ENCODE measurements at places on chromosomes 6 and 20.

GRCh38 chr6:85670573-85670972, 27.9 kb upstream of the SYNCRIP start:
- no peak for DNase-seq

- no peak for DNase-seq
These were observed 7.4 kb downstream of the OCSTAMP start for GRCh38 chr20:46543033-46543432.

DNA sequence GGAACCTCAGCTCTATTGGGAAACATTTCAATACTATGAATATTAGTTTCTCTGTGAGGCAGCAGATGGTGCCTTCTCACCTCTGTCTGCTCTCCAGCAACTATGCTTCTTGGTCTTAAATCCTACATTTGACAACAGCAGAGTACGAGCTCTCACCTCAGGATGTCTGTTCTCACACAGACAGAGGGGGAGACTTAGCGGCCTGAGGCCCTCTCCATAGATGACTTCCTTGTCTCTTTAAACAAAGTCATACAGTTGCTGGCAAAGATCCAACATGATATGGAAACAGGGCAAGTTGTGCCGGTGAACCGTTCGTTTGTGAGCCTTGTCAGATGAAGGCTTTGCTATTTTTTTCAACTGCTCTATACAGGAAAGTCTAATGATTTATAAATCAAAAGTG, 43.7 kb upstream of the GABRR1 start:
- DNase-seq: no peak

- no peak for DNase-seq
These were observed 183.6 kb downstream of the JARID2 start for GRCh38 chr6:15429141-15430110.

DNA sequence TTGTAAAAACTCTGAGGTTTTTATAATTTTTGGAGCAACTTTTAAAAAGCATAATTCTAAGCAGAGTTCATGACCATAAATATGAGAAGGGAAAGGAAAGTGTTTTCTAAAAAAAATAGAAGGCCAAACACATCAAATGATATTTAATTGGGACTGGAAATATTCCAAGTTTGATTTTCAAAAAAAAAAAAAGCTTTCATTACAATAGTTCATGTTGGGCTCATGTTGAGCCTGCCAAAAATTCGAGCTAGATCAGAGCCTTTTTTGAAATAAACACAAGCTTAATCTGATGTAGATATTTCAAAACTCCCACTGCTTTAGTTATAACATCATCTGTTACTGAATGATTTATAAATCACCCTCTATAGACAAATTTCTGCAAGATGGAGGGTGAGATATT, 163.4 kb upstream of the DEFB112 start:
- no peak for DNase-seq

- no peak for DNase-seq
These were observed 125.4 kb downstream of the CD24 start for GRCh38 chr6:106849120-106849519.

DNA sequence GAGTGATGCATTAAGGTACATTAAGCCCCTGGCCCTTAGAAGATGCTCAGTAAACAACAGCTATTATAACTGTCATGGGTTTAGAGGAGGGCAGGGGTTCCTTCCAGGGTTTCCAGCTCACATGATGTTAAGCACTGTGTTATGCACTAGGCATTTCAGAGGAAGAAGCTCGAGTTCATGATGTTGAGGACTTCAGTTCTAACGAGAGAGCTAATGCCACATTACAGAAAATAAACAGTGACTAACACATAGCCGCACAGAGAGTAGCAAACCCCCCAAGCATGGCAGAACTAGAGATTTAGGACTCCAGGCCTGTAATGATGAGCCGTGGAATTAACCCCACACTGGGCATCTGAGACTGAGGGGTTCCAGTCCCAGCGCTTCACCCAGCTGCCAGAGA, 105.2 kb downstream of the UNC5CL start:
- no peak for DNase-seq

DNA sequence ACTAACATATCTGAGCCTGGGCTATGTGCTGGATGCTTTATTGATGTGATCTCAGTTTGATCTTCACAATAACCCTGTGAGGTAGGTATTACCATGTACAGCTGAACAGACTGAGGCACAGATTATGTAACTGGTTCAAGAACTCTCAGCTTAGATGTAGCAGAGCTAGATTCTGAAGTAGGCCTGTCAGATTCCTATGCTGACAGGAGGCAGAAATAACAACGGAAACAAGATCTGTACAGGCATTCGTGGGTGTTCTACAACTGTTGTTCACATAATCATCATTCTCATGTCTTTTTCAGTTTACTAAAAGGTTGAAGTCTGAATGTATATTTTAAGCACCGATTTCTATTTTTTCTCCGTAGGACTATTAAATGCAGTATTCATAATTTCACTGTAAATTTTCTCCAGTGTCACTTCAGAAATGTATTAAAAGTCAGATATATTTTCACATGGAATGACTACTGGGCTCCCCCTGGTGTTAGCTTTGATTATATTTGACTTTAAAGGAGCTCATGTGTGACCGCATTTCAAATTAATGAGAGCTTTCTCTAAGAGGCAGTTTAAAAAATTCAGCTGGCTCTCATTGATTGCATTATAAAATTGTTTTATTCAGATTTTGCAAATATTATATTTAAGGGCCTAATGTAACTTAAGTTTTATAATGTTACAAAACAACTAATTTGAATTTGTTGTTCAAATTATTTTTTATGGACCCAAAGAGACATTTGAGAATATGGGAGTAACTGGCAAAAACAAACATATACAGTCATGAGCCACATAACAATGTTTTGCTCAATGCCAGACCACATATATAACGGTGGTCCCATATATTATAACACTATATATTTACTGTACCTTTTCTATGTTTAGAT, 36.4 kb upstream of the SLC17A4 start:
- DNase-seq: no peak

DNA sequence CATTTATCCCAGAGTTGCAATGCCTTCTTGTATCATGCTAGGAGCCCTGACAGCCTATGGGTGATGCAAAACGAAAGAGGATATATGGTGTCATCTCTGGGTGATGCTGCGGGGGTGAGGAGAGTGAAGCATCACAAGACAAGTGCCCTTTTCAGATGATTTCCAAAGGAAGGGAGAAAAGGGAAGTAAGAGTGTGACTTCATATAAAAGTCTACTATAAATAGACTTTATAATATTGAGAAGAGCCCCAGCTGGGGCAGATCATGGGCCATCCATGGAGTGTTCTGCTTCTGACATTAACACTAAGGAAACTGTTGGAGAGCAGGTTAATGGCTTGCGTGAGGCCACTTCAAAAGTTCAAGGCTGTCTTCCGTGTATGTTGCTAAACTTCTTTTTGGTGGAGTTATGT, 4.4 kb downstream of the CD83 start:
- DNase-seq: no peak

- peak; percentile 64 for DNase-seq
These were observed 235.8 kb downstream of the NFATC2 start for GRCh38 chr20:51306521-51307358.

DNA sequence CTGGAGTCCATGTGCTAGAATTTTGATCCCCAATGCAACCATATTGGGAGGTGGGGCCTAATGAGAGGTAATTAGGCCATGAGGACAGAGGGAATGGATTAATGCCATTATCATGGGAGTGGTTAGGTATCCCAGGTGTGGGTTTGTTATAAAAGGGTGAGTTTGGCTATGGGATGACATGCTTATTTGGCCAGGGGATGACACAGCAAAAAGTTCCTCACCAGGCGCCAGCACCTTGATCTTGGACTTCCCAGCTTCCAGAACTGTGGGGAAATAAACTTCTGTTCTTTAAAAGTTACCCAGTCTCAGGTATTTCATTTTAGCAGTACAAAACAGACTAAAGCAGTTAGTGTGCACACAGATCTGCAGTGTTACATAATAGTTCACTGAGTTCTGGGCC, 84.1 kb downstream of the ADGB start:
- no peak for DNase-seq

DNA sequence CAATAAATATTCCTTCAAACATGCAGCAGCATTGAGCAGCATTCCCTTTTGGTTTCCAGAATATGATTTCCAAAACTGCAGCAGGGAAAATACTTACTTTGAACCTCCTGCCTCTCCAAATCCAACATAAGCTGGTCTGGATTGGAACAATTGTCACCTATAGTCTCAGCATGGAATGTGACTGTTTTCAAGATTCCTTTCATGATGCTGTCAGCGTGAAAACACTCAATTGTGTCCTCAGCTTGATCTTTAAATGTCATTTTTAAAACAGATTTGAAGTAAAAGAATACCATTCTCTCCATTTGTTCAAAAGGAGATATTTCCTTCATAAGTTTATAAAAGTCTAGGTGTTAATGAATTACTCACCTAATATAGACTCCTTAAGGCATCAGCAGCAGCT, 993.9 kb downstream of the EYS start:
- no peak for DNase-seq

- DNase-seq: no peak
These were observed 25.6 kb downstream of the NFYA start for GRCh38 chr6:41098366-41098765.

DNA sequence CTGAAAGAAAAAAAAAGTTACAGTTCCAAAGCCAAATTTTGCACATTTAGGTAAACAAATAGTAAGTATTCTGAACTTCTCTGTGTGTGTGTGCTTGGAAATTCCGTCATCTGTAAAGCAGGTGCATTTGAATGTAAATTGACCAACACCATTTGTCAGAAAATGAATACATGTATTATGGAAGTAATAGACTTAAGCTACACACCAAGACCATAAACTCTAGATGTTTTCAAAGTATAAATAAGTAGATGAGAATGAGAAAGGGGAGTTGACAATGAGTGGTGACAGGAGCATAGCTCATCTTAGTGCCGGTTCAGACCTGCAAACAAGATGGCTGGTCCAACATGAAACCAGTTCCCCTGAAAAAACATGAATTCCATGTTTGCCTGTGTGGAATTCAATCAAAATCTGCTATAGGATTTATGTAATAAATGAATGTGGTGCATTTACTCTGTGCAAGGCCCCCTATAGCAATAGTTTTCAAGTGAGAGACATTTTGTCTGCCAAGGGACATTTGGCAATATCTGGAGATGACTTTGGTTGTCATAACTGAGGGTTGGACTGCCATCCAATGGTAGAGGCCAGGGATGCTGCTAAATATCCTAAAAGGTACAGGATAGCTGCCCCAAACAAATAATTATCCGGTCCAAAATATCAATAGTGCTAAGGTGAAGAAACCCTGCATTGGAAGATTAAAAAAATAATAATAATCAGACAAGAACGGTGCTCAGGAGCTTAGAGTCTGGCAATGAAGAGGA, 11.0 kb upstream of the FILIP1 start:
- DNase-seq: no peak

DNA sequence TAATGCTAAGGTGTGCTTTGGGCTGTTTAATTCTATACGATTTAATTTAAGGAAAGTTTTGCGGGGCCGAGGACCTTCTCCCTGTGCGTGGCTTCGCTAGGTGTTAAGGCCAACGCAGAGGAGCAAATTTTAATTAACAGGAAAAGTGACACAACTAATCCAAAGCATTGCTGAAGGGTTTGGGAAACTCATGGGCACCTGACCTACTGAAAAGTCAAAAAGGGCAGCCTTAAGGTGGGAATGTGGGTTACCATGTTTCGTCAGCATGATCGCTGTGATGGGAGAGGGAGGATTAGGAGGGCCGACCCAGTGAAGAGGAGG, 415 bp upstream of the CUL9 start:
- DNase-seq: no peak

DNA sequence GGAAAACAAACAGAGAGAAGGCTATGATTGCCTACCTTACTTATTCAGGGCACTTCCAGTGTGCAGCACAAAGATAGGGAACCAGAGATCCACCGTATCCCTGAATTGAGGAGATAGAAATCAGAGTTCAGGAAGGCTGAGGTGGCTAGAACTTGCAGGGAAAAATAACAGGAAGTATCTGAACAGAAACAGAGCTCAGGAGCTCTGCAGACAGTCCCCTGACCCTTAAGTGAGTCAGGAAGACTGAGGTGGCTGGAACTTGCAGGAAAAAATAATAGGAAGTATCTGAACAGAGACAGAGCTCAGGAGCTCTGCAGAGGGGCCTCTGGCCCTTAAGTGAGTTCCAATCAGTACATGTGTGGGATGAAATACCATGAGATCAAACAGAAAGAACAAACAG, 65.4 kb downstream of the RPRD1B start:
- DNase-seq: no peak

DNA sequence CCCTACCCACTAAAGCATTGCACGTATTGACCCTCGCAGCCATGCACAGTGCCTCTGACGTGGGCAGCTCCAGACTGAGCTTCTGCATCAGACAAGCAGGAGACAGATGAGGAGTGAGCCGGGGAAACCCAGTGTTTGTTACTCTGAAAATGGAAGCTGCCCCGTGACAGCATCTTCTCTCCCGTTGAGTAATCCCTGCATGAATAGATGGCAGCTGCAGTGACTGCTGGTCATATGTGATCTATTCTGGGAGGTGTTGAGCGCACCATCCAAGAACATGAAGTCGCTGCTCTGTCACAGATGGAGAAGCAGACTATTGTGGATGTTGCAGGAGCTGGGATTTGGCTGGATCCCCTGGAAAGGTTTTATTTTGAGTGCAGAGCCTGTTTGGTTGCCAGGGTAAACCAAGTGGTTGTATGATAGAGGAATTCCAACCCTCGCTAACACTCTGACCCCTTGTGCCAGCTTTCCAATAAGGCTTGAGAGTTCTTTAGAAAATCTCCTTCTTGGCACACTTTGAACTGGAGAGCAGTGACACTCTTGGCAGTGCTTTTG, 242.2 kb downstream of the NRN1 start:
- peak; percentile 56 for DNase-seq

DNA sequence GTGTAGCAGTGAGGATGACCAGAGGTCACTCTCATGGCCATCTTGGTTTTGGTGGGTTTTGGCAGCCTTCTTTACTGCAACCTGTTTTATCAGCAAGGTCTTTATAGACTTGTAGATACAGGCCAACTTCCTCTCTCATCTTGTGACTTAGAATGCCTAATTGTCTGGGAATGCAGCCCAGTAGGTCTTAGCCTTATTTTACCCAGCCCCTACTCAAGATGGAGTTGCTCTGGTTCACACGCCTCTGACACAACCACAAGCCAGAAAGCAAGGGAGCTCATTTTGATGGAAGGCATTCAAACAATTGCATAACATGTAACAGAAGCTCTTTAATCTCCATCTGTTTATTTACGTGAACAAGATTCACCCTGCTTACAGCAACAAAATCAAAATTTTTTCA, 492.0 kb upstream of the SULF2 start:
- DNase-seq: no peak

GRCh38 chr6:45619994-45620471, 242.3 kb upstream of the SUPT3H start:
- no peak for DNase-seq

DNA sequence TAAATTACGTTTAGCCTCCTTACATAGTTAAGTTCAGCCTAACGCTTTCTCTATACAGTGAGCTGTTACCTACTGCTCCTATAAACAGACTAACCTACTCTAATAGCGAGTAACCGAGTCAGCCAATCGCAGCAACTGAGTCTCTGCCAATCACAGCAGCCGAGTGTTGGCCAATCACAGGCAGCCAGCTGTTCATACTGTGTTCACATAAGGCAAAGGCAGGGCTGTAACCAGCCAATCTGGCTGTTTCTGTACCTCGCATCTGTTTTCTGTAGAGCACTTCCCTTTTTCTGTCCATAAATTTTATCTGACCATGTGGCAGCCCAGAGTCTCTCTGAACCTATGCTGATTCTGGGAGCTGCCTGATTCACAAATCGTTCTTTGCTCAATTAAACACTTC, 263.9 kb upstream of the JARID2 start:
- no peak for DNase-seq

- no peak for DNase-seq
These were observed 241.6 kb upstream of the PRND start for GRCh38 chr20:4480104-4480503.

All from substantia nigra (tissue), 51 donors.